SK-MEL-5 (cell line): ENCODE measurements at places on chromosomes 6 and 20.

GRCh38 chr20:24697411-24697810, 228.0 kb downstream of the SYNDIG1 start:
- DNase-seq: no peak

DNA sequence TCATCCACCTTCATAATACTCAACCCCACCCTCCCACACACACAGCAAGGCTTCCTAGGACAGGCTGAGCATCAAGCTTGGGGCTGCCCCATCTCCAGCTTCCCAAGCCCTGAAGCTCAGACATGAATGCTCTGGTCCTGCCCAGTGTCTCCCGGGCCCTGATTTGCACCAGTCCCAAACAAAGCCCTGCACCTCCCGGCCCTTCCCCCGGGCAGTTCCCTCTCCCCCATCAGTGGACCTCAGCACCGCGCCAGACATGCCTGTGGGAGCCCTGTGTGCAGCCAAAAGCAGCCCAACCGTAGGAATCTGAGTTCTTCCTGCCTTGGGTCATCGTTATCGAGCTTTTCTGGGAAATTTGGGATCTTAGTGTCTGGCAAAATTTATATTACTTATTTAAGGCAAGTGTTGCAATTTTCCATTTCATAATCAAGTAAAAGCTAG, 63.5 kb downstream of the THBS2 start:
- DNase-seq: no peak

DNA sequence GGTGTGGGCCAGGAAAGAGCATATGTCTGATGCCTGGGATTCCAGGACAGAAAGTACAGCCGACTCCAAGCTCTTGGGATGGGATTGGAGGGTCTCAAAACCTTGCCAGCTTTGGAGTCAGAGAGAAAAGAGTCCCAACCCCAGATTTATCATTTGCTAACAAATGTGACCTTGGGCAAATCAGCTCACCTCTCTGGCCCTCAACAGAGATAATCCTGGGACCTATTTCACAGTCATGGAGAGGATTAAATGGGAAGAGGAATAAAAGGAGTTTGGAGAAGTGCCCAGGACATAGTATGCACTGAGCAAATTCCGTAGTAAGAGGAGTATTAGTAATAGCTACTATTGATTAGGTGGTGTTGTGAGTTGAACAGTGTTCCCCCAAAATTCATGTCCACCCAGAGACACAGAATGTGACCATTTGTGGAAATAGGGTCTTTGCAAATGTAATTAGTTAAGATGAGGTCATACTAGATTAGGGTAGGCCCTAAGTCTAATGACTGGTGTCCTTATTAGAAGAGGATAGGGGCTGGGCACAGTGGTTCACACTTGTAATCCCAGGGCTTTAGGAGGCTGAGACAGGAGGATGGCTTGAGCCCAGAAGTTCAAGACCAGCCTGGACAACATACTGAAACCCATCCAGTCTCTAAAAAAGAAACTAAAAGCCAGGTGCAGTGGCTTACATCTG, 17.1 kb downstream of the RIPOR3 start:
- no peak for DNase-seq

GRCh38 chr6:35484921-35485392, 11.9 kb downstream of the TEAD3 start:
- no peak for DNase-seq

DNA sequence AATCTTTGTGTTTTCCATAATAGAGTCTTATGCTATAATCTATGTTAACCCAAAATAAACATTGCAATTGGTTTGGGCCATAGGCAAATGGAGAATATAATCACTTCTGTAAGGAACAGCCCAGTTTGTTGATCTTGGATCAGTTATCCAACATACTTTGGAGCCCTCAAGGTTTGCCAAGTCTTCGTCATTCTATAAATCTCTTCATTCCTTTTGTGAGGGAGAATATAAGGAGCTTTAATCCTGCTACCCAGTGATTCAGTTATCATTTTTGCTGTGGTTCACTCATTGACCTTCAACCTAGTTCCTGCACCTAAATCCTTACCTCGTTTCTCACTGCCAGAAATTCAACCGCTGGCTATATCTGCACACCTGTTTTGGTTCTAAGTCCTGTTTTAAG, 500.3 kb upstream of the PTCHD4 start:
- no peak for DNase-seq

DNA sequence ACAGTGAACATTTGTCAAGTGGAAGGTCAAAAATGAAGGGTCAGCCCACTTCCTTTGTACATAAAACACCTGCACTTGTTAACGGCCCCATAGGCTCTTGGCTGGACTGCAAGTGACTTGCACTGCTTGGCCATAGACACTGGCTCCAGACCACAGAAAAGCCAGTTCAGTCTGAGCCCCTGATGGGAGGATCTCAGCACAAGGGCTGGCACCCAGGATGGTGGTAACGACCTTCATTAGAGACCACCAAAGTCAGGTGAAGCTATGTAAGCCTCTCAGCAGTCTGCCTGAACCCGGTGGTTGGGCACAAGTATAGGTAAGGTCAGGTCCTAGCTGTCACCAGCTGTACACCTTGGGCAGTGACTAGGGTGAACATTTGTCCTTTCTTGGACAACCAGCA, 16.1 kb downstream of the PLAGL2 start:
- no peak for DNase-seq

DNA sequence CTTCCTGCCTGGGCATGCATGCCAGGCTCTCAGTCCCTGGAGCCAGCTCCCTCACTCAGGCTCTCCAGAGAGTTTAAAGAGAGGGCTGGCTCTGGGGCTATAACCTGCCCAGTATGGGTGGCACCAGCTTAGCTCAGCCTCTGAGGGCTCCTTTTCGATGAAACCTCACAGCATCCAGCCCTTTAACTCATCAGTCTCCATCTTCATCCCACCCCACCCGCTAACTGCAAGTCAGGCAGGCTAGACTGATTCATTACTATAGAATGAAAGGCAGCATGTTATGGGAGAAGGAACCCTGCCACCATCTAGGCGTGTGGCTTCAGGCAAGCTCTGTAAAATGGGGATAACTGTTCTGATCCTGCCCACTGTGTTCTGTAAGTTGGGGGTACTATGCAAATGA, 53.5 kb downstream of the RAB44 start:
- DNase-seq: no peak

DNA sequence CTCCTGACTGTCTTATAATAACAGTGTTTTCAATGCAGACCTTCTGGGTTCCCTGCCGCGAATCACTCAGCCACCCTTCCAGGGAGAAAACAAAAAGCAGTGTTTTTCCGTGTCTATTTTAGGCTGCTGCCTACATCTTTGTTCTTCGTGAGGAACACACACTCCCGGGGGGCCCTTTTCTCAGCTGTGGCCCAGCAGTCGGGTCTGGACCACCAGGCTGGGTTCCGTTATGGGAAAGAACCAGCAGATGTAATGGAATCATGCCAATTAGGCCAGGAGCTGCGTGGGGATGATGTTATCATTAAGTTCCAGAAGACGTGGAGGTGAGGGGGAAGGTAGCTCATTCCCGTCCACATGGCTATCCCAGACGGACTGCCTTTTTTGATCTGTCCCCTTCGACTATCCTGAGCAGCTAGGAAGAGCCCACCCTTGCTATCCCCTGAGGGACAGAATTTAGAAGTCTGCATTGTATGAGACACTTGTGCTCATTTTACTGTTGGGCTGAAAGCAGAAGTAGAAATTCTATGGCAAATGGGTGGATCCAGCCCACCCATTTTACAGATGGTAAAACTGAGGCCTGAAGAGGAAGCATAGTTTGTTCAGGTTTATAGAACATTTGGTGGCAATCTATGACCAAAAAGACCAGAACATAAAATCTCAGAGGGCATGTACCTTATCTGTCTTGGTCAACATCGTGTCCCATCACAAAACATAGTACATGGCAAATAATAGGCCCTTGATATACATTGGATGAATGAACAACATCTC, 54.5 kb downstream of the KCNB1 start:
- DNase-seq: no peak

GRCh38 chr6:385614-386013, 5.9 kb upstream of the IRF4 start:
- no peak for DNase-seq

DNA sequence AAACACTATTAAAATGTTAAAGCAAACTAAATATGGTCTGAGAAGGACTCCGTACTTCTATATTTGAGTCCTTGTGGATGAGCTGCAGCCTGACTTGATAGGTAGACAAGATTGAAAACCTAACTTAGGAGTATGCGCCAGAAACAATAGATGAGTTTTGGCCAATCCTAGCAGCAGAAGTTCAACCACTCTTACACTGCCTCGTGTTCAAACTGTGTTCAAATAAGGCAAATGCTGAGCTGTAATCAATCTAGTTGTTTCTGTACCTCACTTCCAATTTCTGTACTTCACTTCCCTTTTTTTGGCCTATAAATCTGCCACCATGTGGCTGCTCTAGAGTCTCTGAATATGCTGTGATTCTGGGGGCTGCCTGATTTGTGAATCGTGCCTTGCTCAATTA, 13.2 kb upstream of the SERINC1 start:
- DNase-seq: no peak

DNA sequence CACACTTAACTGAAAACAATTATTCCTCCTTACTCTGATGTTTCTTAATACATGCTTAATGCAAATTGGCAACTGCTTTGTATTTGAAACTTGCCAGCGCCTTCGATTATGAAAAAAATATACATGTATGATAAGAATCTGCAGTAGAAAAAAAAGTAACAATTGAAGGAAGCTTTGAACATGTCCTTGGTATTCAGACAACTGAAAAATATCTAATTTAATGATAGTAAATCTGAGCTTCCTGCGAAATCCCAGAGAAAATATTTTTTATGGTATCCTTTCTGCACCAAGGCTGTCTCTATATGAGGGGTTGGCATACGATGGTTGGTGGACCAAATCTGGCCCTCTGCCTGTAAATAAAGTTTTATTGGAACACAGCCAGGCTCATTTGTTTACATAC, 186.2 kb downstream of the HDGFL1 start:
- no peak for DNase-seq

- DNase-seq: no peak
Observed at GRCh38 chr20:62905536-62906117, 20.7 kb downstream of the DIDO1 start.

DNA sequence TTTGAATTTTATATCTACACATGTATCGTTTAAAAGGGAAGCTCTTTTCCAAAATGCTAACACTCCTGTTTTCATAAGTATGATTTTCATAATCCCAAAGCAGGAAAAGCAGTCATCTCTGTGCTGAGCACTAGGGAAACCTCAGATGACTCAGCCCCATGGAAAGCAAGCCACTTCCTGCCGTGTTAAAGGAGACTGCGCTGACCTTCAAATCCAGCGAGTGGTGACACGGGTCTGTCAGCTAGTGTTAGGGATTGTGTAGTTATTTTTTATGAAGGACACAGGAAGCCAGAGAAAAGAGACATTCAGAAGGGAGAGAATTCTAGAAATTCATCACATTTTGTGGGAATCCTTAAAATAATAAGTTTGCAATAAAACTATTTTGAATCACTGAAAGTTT, 57.0 kb upstream of the CD93 start:
- DNase-seq: peak; percentile 82

- no peak for DNase-seq
Observed at GRCh38 chr20:45672765-45673164, 2.7 kb upstream of the WFDC11 start.

DNA sequence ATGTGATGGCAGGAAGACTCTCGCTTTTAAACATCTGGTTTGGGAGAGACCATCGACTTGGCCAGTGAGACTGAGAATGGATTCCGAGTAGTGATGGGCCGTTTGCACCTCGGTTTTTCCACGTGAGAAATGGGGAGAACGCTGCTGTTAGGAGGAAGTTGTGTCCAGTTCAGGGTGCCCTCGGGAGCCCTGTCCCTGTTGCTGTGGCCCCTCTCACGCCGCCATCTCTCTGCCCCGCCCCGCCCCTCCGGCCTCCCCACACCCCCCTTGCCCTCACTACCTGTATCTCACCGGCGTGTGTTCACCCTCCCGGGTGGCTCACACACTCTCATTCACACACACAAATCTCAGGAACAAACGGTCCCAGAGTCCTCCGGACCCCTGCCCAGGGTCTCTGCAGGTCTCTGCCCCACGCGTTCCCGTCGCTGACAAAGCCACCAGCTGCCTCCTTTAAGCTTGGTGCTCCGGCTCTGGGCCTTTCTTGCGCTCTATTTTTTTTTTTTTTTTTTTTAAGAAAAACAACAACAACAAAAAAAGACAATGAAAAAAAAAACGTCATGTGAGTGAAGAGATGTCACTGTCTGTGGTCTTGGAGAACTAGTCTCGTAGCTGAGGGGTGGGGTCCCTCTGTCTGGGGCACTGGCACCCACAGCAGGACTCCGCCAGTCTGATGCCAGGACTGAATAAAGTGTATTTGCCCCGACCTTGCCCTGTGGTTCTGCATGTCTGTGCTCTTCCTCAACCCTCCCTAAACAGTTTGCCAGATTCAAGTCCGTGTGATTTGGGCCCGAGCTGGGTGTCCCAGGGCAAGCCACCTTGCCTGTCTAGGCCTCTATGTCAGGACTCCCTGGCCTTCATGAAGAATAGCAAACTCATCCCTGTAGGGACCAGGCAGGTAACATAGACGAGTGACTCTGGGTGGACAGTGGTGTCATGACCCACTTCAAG, 2.9 kb downstream of the SOX12 start:
- no peak for DNase-seq

- no peak for DNase-seq
Observed at GRCh38 chr20:13426870-13427269, 205.8 kb downstream of the ISM1 start.

GRCh38 chr20:1809131-1809572, 86.1 kb upstream of the SIRPA start:
- no peak for DNase-seq

DNA sequence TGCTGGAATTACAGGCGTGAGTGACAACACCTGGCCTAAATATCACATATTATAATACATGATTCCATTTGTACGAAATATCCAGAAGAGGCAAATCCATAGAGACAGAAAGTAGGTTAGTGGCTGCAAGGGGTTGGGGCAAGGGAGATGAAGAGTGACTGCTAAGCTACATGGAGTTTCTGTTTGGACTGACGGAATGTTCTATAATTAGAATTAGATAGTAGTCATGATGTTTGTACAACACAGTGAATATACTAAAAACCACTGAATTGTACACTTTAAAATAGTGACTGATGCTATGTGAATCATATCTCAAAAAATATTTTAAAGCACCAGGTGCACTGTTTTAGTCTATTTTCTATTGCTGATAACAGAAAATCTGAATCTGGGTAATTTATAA, 3.7 kb upstream of the HEBP2 start:
- DNase-seq: no peak

DNA sequence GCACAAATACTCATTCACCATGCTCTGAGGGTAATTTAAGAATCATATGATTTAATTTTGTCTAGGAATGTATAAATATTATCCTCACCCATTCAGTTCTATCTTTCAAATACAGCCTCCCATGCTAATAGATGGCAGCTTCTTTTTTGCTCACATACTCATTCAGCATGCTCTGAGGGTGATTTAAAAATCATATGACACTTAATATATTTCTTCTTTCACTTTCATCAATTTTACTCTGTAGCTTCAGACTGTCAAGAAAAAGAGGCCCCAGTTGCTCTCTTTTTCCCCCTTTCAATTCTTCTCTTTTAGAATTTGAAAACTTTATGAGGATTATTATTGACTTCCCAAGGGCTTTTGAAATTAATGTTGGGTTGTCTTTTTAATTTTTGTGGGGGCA, 161.7 kb upstream of the LAMP5 start:
- DNase-seq: no peak
